ENCODE measurements at places on chromosomes 4 and X.

- DNase-seq, result no peak
These were observed 26.8 kb upstream of the AREG start for GRCh38 chr4:74418063-74418670.

GRCh38 chrX:75151827-75152592, 4.1 kb downstream of the ABCB7 start:
- no peak for DNase-seq

GRCh38 chrX:68995780-68996551, 167.1 kb downstream of the EFNB1 start:
- DNase-seq, result no peak

DNA sequence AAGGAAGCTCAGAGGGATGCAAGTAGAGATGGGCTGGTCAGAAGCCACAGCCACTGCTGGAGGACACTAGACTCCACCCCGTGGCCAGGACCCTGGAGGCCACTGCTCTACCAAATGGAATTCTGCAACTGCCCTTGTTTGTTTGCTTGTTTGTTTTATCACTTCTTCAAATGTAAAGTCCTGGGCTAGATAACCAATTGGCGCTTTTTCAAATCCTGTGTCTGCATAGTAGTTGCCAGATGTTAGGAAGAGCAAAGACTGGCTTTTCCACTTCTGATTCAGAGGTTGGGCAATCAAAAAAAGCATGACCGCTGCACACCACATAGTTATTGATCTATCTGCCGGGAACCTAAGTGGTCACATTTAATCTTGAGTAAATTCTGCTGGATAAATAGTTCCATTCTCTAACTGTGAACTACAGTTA, 255.2 kb upstream of the SFRP2 start:
- no peak for DNase-seq

- DNase-seq, result no peak
These were observed 44.0 kb upstream of the LDB2 start for GRCh38 chr4:16942491-16942890.

- DNase-seq, result no peak
These were observed 580 bp upstream of the PLS3 start for GRCh38 chrX:115560211-115560977.

All from GF-D8 (cell line).